ENCODE measurements at places on chromosomes 16 and 17.

DNA sequence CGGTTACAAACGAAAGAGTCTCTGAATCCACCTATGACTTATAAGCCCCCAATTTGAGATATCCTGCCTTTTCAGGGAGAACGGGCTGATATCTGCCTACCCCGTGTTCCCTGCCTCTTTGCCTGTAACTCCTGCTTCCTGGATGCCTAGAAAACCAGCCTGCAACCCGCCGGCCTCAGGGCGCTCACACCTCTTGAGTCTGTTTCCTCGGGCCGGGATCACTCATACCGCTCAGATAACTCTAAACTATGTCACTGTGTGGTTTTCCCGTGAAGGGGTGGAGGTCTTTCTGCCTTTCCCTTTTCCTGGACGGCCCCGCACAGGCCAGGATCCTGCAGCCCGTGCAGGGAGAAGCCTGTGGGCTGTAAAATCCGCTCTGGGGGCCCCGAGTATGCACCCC is 10.4 kb downstream of the RPUSD1 start:
- no peak for DNase-seq

DNA sequence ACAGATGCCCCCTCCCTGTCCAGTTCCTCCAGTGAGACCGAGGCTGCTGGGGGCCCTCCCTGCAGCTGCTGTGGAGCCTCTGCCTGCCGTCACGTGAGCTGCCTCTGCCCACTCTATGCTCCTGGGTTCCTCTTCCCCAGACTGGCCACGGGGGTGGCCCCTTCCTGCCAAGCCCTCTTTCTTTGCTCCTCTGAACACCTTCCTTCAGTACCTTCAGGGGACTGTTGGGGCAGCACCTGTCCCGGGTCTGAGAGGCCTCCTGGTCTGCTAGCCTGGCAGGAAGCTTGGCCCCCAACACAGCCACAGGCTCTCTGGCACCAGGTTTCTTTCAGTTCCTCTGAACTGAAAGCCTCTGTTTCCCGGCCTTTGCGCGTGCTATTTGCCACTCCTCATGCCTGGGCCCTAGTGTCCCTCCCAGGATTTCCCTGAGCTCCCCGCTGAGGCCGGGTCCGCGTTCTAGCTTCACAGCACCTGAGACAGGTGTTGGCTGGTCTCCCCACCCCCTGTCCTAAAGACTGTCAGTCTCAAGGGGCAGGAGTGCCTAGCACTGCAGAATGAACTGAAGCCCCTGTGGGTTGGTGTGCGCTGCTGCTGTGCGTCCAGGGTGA is 6.6 kb upstream of the ATP6V0C start:
- peak; percentile 68 for DNase-seq

GRCh38 chr16:71474864-71475263 is 12.8 kb upstream of the ZNF23 start:
- no peak for DNase-seq

DNA sequence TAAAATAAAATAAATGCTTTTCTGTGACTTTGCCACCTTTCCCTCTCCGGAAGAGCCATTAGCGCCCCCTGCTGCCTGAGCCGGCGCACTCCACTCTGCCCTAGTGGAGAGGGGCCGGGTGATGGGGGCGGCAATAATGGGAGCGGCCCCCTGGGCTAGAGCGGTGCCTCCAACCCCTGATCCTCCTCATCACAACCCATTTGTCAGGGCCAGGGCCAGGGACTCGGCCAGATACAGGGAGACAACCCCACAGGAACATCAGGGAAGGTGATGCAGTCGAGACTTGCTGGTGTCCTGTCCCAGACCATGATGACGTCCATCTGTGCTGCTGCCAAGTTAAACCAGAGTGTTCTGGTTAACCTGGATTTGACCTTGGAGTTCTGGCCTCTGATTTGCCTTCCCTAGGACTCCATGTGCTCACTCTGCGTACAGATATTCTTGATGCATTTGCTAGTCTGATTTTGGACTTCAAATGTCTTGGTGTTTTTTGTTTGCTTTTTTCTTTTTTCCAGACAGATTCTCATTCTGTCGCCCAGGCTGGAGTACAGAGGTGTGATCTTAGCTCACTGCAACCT is 46.1 kb upstream of the BPTF start:
- DNase-seq: no peak

- DNase-seq: no peak
Observed at GRCh38 chr16:19486750-19487325, 35.1 kb downstream of the GDE1 start.

DNA sequence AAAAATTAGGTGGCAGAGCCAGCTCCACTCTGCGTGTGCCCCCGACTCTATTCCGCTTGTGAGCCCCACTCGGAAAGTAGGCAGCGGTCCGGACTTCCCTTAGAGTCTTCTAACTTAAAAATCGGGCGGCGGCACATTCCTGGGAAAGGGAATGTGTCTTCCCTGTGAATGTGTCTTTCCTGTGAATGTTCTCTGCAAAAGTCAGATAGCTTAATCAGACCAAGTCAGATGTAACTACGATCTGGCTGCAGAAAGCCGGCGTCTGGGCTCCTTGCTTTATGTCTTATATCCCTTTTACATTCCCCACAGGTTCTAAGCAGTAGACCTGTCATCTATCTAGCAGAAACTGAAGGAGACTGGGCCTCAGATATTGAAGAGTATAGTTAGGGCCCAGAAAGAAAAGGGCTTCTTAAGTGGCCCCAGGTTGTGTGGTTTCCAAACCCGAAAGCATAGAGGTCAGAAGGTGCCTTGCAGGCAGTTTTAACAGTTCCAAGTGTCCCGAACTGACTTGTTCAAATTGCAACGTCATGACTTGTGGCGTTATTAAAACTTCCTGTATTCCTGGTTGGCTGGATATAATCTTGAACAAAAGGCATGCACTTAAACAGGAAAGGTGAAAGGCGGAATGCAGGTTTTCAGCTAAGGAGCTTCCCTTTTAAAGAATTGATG is 601 bp downstream of the PHKB start:
- peak; percentile 23 for DNase-seq

- DNase-seq: no peak
Observed at GRCh38 chr17:37829592-37830123, 84.8 kb upstream of the HNF1B start.

- no peak for DNase-seq
Observed at GRCh38 chr17:64580384-64581315, 73.9 kb downstream of the CEP95 start.
